ENCODE measurements at places on chromosomes 6 and 20.

- DNase-seq, result peak; percentile 75
Observed at GRCh38 chr6:27161946-27162603, 85.4 kb upstream of the PRSS16 start.

DNA sequence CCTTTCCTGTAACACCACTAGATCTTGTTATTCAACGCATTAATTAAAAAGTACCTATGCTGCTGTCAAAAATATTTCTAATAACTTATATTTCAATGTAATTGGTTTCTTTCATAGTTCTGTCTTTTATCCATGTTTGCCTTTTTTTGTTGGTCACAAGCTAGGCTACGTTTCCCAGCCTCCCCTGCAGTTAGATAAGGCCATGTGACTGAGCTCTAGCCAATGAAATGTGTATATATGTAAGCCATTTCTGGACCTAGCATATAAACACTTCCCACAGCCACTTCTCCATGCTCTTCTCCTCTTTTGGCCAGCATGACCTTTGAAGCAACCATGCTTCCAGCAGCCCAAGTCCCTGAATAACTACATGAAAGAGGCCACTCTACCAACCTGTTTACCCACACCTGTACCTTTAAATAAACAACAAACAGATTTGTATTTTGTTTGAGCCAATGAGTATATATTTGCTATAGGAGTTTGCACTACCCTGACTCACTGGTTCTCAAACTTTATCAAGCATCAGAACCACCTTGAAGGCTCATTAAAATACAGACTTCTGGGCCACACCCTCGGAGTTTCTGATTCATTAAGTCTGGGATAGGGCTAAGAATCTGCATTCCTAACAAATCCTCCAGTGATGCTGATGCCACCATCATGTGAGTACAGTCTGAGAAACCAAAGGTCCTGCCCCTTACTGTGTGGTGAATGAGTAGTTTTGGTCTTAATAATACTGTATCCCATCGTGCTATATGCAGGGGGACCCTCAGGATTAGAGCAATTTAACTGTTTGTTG lies 45.6 kb upstream of the BEND6 start:
- no peak for DNase-seq

GRCh38 chr6:55433446-55434130 lies 106.3 kb downstream of the GFRAL start:
- DNase-seq, result no peak

DNA sequence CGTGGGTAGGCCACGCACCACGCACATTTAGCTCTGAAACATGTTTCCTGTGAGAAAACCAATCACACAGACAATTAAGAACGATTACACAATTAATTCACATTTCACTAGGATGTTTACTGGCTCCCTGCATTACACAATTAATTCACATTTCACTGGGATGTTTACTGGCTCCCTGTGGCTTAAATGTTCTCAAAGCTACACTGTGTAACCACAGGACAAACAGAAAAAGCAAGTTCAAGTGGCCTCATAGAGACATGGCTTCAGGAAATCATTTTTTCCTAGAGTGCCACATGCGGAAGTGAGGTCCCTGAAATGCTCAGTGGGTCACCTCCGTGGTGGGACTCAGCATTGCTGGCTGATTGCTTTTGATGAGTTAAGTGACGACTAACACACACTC lies 61.7 kb upstream of the XRN2 start:
- DNase-seq, result no peak

- DNase-seq, result no peak
Observed at GRCh38 chr6:97591955-97592354, 308.9 kb upstream of the MMS22L start.

DNA sequence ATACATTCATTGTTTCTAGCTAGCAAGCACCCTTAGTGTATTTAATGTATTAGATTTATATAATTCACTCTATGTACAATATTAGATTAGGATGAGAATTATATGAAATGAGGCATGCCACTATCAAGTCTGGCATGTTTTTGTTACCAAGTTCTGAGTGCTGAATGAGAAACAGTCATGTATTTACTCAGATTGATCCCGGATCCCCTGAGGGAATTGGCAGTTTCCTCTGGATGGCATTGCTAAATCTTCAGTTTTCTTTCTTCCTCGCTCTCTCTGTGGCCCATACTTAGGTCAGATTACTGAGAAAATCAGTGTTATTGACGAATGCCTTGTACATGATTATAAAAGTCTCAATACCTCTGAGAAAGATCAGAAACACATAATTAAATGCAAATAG lies 66.6 kb downstream of the CDKAL1 start:
- DNase-seq, result no peak

DNA sequence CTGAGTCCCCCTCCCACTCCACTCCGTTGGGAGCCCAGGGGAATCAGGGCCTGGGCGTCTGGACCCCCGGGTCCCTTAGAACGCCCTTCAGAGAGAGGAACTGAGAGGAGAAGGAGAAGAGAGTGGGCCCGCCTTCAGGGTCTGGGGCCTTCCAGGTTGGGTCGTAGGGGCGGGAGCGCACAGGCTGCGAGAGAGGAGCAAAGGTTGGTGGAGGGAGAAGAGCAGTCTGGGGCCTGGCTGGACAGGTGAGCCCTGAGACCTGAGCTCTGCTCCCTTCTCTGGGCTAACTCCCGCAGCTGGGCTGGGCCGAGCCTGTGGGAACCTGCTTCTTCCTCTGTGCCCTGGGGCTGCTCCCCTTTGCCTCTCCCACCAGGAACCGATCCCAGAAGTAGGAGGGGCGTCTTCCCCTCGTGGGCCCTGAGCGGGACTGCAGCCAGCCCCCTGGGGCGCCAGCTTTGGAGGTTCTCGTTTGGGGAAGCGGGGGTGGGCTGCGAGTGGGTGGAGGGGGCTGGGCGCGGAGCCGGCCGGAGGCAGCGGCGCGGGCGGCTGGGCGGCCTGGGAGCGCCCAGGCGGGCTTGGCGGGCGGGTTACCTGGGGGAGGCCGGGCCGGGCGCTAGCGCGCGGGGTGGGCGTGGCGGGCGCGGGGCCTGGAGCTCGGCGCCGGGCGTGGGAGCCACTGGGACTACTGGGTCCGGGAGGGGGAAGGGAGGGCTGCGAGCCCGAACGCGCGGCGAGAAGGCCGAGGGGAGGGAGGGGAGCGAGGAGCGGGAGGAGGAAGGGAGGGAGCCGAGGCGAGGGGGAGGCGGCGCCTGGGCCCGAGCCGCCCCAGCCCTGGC lies at the start of gene DDR1:
TSS of gene DDR1 (plus strand) at position 835 of the 836 bp plus-strand sequence. CDS start 4,211 bp downstream, outside the sequence.
- DNase-seq, result peak; percentile 54

- peak; percentile 56 for DNase-seq
Observed at GRCh38 chr6:27078734-27079357, 168.7 kb upstream of the PRSS16 start.

DNA sequence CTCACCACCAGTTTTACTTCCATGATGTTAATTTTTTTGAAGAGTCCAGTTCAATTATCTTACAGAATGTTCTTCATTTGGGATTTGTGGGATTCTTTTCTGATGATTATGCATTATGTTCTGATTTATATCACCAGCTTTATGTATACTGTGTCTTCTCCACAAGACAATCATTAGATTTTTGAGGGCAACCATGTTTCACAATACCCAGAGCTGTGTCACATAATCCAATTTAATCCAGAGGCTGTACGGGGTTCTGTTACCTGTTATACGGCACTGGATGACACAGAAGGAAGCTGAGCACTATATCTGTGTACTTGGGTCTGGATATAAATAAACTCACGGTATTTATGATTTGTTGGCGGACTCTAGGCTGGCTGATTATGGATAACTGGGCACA lies 41.6 kb upstream of the RPN2 start:
- DNase-seq, result no peak

GRCh38 chr6:42124223-42124836 lies 18.1 kb downstream of the C6orf132 start:
- DNase-seq, result no peak

DNA sequence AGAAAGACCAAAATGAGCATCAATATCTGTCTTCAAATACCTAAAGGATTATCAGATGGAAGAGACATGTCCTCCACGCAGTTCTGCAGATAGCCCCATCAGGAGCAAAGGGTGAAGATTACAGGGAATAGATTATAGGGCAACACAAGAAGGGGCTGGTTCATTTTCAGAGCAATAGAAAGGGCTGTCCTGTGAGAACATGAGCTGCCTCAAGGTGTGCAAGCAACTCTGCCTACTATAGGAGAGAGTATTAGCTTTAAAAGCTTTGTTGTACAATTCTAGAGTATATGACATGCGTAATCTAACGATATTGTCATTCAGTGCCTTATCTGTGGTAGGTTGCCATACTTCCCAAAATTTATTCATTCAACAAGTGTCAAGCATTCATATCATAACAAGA lies 112.7 kb downstream of the NRSN1 start:
- DNase-seq, result no peak

DNA sequence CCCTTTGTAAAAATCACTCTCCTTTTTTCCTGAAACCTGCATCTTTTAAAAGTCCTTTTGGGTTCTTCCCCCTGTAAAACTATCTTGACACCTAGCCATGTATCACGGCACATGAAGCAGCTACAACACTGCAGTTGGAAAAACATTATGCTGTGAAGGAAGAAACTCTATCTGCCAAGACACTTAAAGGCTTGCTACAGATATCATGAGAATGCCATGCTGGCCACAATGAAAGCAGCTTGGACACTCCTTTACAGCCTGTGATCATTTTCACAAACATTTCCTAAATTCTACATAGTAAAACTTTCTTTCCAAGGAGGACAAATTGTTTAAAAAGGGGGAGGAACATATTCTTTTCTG lies 31.8 kb downstream of the CNKSR3 start:
- DNase-seq, result no peak

DNA sequence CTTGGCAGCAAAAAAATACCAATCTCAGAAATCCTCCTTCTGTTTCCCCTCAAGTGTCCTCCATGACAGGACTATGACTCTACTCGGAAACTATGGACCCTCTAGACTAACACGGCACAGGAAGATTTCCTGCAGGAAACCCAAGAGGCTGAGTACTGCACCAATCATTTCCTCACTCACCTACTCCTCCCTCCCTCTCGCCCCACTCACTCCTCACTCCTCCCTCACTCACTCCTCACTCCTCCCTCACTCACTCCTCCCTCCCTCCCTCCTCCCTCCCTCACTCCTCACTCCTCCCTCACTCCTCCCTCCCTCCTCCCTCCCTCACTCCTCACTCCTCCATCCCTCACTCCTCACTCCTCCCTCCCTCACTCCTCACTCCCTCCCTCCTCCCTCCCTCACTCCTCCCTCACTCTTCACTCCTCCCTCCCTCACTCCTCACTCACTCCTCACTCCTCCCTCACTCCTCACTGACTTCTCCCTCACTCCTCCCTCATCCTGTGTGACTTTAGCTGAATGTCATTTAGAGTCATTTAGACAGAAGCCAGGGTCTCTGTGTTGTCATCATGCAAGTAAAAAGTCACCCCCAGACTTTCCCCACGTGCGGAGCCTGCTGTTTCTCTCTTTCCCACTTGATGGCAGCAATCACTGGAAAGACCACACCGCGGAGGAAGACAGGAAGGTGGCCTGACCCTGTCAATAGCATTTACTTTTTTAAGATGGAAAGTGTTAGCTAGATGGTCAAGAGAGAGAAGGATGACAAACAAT lies 226.8 kb upstream of the PDE10A start:
- DNase-seq, result no peak

DNA sequence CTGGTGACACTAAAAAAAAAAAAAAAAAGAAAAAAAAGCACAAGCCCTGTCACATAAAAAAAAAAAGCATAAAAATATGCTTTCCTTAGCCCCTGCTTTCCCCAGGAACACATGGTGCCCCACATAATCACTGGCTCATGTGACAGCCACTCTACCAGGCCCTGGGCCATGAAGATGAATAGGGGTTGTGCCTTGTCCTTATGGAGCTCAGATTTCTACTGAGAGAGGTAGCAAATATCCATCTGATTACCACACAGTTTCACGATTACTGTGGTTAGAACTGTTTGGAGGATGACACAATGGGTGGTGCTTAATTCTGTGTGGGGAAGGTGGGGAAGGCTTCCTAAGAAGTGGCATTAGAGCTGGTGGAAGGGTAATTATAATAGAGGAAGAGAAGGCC lies 9.3 kb downstream of the RAET1E start:
- no peak for DNase-seq

- DNase-seq, result no peak
Observed at GRCh38 chr6:51824940-51825339, 262.5 kb downstream of the PKHD1 start.

DNA sequence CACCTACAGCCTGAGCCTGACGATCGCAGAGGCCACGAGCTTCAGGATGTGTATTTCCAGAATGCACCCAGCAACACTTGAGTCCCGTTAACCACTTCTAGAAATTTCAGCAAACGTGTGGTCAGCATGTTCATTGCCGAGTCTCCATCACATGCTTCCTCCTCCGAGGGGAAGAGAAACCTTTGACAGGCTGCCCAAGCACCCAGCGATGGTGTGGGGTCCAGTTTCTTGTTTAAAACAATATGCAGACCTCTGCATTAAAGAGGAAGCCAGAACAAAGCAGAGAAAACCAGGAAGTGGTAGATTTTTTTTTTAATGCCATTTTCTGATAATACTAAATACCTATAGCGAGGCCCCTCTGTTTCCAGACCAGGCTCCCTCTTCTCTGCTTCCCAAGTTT lies 71.9 kb downstream of the GNAS-AS1 start:
- DNase-seq, result peak; percentile 2

DNA sequence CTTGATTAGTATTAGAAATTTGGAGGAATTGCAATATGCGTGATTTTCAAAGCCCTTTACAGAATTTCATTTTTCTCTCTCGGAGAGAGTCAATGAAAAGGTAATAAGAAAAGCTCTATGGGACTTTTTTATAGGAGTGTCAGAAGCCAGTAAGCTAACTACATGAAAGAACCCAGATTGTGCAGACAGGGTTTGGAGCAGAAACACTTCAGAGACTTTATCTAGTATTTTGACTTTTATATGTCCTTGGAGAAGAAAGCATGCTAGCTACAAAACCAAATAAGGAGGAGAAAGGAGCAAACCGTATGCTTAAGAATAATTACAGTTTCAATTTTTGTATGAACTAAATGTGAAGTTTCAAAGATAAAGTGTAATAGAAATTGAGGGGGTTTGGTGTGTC lies 141.7 kb downstream of the C6orf58 start:
- DNase-seq, result no peak

Data from CD4-positive, alpha-beta T cell treated with Interleukin-17A for 1 hour (primary cell).